ENCODE measurements at places on chromosomes 12 and 14.

GRCh38 chr14:70663707-70664179, 22.0 kb downstream of the TTC9 start:
- no peak for DNase-seq

- DNase-seq, result no peak
Measured at GRCh38 chr12:67091678-67092077, 177.5 kb upstream of the CAND1 start.

- DNase-seq, result no peak
Measured at GRCh38 chr12:87406926-87407325, 622.3 kb downstream of the C12orf50 start.

DNA sequence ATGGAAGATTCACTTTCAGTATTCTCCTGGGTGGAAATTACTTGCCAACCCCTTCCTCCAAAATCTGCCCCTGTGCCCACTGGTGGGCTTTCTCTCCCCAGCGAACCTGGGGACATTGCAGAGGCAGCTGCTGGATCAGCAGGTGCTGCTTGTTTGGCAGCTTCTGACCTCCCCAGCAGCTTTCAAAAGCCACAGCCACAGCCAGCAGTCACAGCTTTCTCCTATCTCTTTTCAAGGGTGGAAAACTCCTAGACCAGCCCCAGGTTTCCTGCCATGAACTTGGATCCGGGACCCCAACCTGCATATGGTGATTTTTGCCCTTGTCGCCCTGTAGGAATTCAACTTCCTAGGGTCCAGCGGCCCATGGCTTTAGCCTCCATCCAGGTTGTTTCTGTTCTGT, 330.8 kb downstream of the ADAMTS20 start:
- no peak for DNase-seq

- no peak for DNase-seq
Measured at GRCh38 chr14:38120109-38120508, 87.6 kb upstream of the SSTR1 start.

GRCh38 chr14:39880106-39880695, 448.0 kb upstream of the FBXO33 start:
- DNase-seq, result no peak

DNA sequence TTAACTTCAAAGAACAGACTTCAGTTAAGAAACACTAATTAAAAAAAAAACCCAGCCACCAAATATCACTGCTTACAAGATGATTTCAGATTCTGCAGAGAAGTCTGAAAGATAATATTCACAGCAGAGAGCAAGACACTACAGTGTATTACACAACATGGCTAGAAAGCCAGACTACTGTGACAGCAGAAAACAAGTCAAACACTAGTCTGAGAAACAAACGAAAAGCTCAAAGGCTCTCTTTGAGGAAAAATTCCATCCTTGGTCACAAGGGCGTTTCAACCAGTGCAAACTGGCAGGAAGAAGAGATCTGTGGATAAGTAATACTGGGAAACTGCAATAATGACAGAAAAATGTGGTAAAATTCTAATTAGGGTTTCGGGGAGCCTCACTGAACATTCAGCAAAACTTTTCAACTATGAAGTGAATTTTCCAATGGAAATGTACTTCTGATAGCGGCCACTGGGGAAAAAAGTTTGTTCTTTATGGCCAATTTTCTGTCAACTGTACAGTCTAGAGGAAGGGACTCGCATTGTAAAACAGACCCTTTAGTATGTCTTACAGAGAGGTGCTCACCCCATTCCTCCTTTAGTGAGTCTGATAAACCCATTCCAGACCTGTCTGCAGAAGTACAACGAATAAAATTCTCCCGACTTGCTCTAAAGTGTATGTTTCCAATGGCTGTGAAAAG, 50.4 kb downstream of the ACADS start:
- DNase-seq, result no peak

DNA sequence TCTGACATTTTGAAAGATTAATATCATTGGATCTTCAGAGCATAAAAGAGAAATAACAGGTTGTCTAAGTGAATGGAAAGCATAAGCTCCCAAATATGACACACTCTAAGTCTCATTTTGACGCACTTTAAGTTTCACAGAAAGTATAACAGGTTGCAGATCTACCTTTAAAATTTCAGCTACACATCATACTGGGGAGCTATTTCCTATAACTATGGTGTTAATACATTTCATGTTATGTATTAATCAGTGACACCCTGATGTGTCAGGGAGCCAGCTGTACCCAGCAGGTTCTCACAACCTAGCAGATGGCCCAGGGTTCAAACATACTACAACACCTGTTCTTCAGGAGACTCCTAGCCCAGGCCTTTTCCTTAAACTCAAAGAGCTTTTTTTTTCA, 31.1 kb upstream of the TMX1 start:
- DNase-seq, result no peak

GRCh38 chr12:38875586-38876228, 29.7 kb downstream of the CPNE8 start:
- DNase-seq, result no peak

GRCh38 chr12:99911081-99911480, 73.7 kb downstream of the ANKS1B start:
- no peak for DNase-seq

- no peak for DNase-seq
Measured at GRCh38 chr14:32620303-32620702, 291.2 kb downstream of the AKAP6 start.

- DNase-seq, result no peak
Measured at GRCh38 chr12:33942172-33942571, 80.1 kb upstream of the ALG10 start.

GRCh38 chr12:98578392-98578791, 15.1 kb upstream of the SLC25A3 start:
- no peak for DNase-seq

DNA sequence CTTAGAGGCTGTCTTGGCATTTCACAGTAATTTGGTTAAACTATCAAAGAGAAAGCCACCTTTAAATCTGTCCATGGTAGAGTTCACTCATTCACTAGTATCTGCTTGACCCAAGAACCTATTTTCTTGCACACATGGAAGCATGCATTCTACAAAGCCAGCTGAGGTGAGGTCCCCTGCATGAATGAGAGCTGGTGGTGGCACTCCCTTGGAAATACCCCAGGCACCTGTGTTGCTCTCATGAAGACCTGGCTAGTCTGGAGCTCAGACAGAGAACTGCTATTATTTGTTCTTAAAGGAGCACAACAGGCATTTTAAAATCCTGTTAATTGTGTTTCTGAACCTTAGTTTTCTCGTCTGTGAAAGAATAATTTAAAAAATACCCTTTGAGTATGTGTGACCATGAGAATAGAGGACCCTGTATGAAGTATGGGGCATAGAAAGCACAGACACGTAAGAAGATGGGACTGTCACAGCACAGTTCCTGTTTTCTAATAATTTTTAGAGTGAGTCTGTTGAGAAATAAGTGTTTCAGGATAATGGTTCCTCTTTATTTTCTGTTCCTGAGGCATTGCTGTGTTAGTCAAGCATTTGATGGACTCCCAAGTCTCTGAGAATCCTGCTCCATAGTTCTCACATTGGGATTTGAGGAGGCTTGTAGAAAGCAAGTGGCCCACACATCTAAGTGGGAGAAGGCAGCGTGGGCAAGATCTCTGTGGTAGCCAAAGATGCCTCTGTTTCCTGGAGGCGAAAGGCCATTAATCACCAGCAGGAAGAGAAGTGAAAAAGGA, 10.9 kb downstream of the RGS6 start:
- no peak for DNase-seq

All from stimulated activated CD8-positive, alpha-beta memory T cell treated with anti-CD3 and anti-CD28 coated beads, Interleukin-7, amount 100 ng/mL, for 1 hour (primary cell).